ENCODE measurements at places on chromosomes 7 and 10.

- DNase-seq, result no peak
These were observed 46.3 kb downstream of the PLEKHA8 start for GRCh38 chr7:30074422-30075030.

DNA sequence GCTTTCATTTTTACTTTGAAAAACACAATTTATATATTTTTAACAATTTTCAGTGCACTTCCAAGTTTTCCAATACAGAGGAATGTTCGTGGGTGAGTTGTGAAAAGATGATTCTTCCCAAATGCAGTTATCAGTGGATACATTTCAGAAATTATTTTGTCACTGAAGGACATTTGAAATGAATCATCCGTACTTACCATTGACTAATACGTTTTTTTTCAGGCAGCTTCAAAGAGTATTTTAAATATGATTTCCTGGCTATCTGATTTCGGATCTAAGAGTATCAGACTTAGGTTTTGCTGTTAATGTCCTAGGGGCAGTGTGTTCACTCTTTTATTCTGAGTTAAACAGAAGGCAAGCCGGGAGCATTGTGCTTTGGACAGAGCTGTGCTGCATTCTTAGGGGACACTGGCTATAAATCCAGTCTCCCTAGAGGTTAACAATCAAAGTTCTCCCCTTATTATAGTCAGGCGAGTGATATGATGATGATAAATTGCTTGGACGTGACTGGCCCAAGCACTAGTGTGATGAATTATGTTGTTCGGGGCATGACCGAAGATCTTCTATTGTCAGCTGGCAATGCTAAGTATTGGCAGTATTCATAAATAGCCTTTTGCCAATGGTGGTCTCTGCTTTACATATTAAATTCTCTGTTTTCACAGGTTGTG lies 4.5 kb downstream of the PTER start:
- no peak for DNase-seq

DNA sequence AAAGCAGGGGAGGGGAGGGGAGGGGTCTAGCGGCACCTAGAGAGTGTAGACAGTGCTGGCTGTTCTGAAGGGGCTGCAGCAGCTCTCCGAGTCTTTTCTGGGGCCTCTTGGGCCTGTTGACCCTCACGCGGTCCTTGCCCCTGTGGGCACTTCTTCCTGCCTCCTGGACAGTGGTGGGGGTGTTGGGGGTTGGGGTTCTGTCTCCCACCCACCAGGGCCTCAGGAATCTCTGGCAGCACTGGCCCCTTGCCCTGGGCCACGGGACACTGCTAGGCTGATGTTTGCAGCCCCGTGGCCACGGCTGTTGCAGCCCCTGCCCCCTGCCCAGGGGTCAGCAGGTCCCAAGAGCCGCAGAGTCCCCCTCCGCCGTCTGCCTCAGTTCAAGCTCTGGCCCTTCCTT lies 68.9 kb upstream of the INPP5A start:
- DNase-seq, result peak; percentile 68

DNA sequence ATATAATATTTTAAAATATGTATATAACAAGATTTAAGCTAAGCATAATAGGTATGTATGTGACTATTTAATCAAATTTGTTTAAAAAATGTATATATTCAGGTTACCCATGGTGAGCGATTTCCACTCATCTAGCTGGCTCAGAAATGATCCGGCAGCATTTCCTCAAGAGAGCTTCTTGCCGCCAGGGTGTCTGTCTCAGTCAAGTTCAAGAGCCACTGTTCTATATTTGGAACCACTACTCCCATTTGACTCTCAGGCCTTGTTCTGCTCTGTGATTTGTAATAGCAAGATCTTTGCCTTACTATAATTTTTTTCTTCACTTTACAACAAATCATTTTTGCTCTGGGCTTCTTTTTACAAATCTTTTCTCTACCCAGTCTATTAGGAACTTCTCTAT lies 48.7 kb upstream of the CNTNAP2 start:
- DNase-seq, result no peak

GRCh38 chr7:80347173-80347572 lies 164.7 kb downstream of the GNAT3 start:
- DNase-seq, result no peak

GRCh38 chr7:94662548-94662947 lies 6.6 kb upstream of the SGCE start:
- no peak for DNase-seq

DNA sequence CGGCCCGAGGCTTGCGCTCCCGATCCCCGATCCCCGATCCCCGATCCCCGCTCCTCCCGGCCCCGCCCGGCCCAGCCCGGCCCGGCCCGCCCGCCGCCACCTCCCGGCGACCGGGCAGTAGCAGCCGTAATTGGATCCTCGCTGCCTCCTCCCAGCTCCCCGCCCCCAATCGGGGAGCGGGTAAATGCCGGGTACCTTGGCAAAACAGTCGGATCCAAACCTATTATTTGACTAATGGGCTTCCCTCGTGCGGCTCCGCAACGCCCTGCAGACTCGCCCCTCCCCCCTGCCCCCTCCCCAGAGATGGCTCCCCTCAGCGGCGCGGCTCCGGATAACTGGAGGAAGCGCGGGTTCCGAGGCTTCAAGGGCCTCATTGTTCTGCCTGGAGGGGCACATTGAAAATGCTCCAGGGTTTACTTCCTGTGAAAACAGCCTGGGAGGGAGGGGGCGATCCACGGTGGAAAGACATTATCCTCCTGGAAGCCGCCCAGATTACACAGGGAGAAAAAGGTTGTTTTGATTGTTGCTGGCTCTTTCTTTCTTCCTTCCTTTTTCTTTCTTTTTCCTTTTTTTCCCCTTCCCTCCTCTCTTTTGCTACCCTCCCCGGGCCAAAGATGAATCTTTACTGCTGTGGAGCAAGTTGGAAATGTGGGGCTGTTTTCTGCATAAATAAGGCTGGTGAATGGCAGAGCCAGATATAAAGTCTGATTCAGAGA lies 94.7 kb upstream of the ZMIZ1 start:
- DNase-seq, result no peak

DNA sequence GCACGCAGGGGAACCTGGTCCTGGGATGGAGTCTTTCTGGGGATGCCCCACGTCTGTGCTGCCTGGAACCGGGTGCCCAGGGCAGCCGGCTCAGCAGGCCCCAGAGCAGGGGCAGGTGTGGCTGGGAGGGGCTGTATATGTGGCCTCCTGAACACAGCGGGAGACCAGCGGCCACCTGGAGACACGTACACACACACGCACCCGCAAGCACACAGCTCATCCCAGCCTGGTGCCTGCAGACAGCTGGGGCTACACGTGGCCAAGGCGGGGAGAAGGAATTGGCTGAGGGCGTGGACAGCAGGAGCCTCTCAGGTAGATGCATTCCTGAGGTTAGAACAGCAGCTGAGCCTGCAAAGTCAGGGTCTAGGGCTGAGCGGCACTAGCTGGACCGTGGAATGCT lies 14.0 kb downstream of the ADAM8 start:
- no peak for DNase-seq

GRCh38 chr7:158094046-158094445 lies 493.6 kb downstream of the PTPRN2 start:
- DNase-seq, result peak; percentile 40

GRCh38 chr10:114303556-114303955 lies 64.5 kb downstream of the VWA2 start:
- DNase-seq, result peak; percentile 58

GRCh38 chr7:10973942-10974911 lies 555 bp downstream of the PHF14 start:
- no peak for DNase-seq

GRCh38 chr7:15430911-15431310 lies 130.9 kb downstream of the AGMO start:
- DNase-seq, result no peak

DNA sequence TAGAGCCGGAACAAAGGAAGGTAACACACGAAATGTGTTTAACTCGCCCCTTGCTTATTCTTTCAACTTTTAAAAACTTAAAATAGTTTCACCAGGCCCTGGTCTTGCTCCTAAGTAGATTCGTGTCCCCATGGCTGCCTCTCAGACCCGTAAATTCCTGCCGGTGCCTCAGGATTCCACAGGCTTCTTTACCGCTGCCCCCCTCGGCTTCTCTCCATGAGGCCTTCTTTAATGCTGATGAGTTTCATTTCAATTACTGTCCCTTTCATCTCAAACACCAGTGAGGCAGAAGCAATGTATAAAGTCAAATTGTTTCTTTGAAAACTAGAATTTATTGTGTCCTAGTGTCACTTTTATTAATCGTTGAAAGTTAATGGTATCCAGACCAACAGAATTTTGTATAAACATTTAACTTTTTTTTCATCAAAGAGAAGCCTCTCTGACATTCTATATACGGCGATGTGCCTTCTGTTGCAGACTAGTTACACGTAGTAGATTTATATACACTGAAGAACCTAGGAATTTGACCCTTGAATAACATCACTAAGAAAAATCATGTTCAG lies 225.2 kb downstream of the C7orf25 start:
- DNase-seq, result no peak

DNA sequence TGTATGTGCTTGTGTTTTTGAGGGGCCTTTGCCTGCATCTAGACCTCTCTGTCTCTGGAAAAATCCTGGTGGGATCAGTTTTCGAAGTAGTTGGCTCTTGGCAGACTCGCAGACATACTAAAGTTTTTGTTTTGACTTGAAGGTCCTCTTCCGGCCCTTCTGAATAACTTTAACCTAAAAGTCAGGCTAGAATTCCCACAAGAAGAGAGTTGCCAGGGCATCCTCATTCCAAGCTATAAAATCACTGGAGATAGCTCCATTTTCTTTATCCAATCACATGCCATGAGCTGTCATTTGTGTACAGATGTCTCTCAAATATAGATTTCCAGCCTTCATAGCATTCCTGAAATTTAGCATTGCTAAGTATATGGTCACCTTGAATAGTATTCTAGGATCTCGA lies 967.8 kb downstream of the LRMDA start:
- DNase-seq, result no peak

- no peak for DNase-seq
These were observed 116.1 kb downstream of the PARD3 start for GRCh38 chr10:34698979-34699378.

DNA sequence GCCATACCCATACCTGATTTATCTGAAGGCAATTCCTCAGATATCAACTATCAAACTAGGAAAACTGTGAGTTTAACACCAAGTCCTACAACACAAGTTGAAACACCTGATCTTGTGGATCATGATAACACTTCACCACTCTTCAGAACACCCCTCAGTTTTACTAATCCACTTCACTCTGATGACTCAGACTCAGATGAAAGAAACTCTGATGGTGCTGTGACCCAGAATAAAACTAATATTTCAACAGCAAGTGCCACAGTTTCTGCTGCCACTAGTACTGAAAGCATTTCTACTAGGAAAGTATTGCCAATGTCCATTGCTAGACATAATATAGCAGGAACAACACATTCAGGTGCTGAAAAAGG lies 69.0 kb upstream of the RSBN1L start:
- DNase-seq, result no peak

GRCh38 chr10:34641913-34642558 lies 173.1 kb downstream of the PARD3 start:
- no peak for DNase-seq

DNA sequence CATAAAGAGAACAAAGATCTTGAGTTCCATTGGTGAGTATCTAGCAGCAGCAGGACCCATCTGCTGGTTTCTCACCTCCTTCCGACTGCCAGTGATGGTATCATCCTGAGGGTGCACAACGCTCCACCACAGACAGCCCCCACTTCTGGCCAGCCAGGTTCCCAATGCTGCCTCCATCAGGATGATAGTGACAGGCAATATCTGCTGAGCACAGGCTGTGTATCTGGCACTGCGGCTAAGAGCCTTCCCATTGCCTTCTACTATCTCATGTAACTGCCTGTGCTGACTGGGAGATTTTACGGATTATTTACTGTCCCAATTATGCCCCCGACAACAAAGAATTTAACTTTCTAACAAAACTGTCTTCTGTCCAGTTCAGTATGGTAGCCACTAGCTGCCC lies 352.4 kb upstream of the AOAH start:
- no peak for DNase-seq

GRCh38 chr7:69878591-69878990 lies 280.3 kb downstream of the AUTS2 start:
- DNase-seq, result no peak

DNA sequence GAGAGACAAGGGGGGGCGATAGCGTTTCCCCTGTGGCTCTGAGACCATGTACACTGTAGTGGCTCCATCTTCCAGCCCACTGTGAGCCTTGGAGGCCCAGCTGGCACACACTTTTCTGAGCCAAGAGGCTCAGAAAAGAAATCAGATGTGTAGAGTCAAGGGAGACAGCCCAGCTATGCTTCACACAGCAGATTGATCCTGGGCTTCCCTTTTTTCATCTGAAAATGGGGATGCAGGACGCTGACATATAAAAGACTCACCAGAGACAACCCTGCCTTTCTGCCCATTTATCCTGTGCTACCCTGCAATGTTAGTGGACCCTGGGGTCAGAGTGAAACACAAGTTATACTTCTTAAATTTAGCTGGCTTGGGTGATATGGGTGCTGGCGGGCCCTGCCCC lies 14.3 kb downstream of the TMEM273 start:
- DNase-seq, result no peak

DNA sequence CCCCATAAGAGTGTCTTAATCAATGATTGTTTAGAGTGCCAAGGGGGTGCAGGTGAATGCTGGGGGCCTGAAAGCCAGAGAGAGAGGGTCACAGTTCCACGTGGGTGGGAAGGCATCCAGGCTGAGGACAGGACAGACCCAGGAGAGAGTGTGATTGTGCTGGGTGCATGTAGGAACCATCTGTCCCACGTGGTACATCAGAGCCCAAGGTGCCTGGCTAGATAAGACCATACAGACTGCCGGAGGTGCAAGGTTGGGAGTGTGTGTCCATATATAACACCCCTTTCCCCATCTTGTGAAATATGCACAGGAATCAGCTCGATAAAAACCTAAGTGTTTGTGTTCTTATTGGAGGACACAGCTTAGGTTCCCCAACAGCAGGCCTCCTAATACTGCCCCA lies 85.5 kb downstream of the WIPF3 start:
- DNase-seq, result no peak

GRCh38 chr7:2820508-2820934 lies 23.6 kb downstream of the GNA12 start:
- DNase-seq, result no peak

- DNase-seq, result no peak
These were observed 19.8 kb downstream of the IGF2BP3 start for GRCh38 chr7:23450518-23450917.

DNA sequence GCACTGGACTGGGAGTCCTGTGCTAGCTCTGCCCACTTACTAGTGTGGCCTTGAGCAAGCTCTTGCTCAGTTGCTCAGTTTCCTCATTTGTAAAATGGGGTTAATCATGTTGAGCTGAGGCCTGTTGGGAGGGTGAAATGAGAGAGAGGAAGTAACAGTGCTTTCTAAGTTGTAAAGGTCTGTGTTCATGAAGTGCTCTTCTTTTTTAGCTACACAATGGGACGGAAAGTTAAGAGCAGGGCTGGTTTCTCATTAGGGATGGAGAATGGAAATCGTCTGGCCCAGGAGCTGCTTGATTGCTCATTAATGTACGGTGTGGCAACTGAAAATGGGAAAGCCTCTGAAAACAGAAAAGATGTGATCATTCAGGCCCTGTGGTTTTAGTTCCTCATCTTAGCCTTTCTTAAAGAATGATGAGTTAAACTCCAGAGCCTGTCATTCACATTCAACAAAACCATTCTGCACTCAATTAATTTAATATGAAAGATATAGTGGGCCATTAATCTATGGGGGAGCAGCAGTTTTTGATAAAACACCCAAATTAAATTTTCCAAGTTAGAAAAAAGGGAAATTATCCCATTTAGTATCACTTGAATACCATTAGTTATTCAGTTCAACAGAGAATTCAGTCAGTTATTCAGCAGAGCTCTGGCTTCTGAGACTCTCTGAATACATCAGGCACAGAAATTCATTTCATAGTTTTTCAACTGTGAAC lies 60.5 kb downstream of the SH2D4B start:
- DNase-seq, result no peak

Data from chondrocyte (in vitro differentiated cells).